A549 treated with AZD2906 at 1 μM for 4 hours (cell line): ENCODE measurements at places on chromosomes 5 and 9. TPM values are rescaled to one million over a fixed set of nuclear protein-coding genes. Genes with fewer than 3 reads are reported as not detected.

TEX48 gene
- not detected in 5 replicates for total RNA-seq

PTGDS gene
- total RNA-seq, result 0.47 to 1.4 TPM (median 0.62 TPM) in 5 replicates

TMEFF1 gene
- 0.46 to 1.4 TPM (median 1.2 TPM) in 5 replicates for total RNA-seq

CCDC192 gene
- total RNA-seq, result not detected in 5 replicates

SLCO6A1 gene
- total RNA-seq, result not detected in 5 replicates
